ENCODE measurements at places on chromosomes 7 and 10. TPM values are rescaled to one million over a fixed set of nuclear protein-coding genes. Genes with fewer than 3 reads are reported as not detected.

FAM25C gene
- total RNA-seq = not detected

NEUROG3 gene
- total RNA-seq = not detected

CPED1 gene
- 0.20 TPM for total RNA-seq

OR2A12 gene
- not detected for total RNA-seq

OPN4 gene
- total RNA-seq = not detected

CCDC3 gene
- not detected for total RNA-seq

MCM10 gene
- total RNA-seq = 41.8 TPM

ZNF804B gene
- total RNA-seq = not detected

REEP3 gene
- 3.6 TPM for total RNA-seq

PAPSS2 gene
- 0.81 TPM for total RNA-seq

NODAL gene
- not detected for total RNA-seq
